Stimulated activated CD4-positive, alpha-beta T cell treated with anti-CD3 and anti-CD28 coated beads, Interleukin-4, amount 100 ng/mL, for 24 hours (primary cell): ENCODE measurements at places on chromosomes 11 and 22.

DNA sequence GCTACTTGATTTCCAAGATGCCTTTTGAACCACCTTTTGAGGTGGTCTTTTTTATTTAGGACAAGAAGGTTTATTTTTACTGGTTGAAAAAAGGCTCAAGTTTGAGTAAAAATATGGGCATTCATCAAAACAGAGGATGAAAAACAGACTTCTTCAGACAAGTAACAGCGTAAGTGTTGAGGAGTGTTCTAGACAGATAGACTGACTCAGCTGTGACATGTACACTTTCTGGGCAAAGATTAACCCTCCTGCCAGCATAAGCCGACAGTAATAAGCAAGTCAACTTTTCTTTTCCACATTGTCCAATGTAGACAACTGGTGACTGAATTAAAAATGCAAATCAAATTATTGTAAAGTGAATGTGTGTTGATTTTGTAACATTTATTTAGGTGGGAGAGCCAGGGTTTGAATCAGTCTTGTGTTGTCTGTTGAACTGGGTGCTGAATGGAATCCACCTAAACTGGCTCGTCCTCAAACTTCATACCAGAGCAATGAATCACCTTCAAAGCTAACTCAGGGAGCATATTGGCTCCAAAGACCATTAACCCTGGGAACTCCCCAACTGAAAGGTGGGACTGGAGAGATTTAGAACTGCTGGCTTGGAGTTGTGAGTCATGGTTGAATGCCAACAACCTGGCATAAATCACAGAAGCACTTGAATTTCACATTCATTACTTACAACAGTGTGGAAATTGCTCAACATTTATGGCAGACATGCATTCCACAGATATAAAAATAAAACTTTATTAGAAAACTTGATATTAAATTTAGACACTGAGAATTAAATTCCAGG, 377.0 kb downstream of the ETS1 start:
- DNase-seq = no peak

- DNase-seq = no peak
Observed at GRCh38 chr11:48105096-48105990, 111.3 kb upstream of the OR4B1 start.

- no peak for DNase-seq
Observed at GRCh38 chr11:47099214-47099917, 77.3 kb downstream of the ARFGAP2 start.

DNA sequence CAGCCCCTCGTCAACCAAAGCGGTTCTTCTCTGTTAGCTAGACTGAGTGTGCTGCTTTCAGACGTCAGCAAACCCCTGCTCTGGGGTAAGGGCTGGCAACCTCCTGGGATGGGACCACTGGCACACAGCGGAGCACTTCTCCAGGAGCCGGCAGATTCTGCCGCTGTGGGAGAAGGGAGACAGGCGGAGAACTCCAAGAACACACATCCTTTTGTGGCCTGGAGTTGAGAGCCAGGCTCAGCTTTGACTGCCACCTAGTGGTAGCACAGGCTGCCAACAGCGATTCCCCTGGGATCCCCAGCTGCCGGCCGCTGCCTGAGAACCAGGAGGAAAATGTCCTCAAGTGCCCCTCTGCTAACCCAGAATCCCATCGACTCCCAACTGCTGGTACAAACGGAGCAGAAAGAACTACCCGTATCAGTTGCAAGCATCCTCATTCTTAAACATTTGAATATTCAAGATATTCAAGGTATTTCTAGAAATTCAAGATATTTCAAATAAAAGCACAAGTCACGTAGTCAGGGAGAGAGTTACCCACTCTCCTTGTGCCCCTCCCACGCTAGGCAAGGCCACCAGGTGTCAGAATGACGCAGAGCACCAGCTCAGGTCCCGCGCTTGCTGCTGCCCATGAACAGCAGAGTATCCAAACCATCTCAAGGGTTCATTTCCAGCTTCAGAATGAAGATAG, 4.9 kb downstream of the LTO1 start:
- DNase-seq = peak; percentile 67

GRCh38 chr11:47470671-47471070, 21.7 kb upstream of the RAPSN start:
- no peak for DNase-seq

GRCh38 chr22:49203859-49204598, 623.6 kb downstream of the BRD1 start:
- no peak for DNase-seq

DNA sequence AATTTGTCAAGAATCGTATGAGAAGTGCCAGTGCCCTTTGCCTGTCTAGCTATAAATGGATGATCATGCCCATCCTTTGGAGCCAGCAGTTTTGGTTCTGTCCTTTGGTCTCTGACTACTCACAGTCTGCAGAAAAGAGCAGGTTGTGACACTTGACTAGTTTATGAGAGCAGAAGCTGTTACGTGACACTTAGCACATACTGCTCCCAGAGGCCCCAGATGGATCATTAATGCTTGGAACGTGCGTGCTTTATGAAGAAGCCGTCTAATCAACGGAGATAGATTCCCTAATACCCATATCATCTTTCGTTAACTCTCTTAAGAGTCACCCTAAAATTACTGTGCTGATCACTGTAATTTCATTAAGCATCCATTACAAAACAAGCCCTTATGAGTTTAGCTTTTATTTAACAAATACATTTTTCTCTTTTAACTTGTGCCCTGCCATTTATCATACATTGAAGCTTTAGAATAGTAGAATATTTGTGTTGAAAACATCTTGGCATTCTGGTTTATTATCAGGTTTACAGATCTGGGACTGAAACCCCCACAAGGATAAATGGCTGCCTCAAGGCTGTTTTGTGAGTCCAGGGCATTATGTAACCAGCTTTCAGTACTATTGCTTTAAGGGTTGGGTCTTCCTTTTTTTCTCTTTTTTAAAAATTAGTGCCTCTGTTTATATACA, 47.0 kb upstream of the ADORA2A start:
- no peak for DNase-seq

- DNase-seq = no peak
Observed at GRCh38 chr11:134026655-134027343, 42.1 kb upstream of the JAM3 start.

- no peak for DNase-seq
Observed at GRCh38 chr11:47495011-47495855, 46.3 kb upstream of the RAPSN start.

GRCh38 chr22:31952472-31952871, 8.1 kb downstream of the YWHAH start:
- no peak for DNase-seq

- peak; percentile 48 for DNase-seq
Observed at GRCh38 chr22:41842996-41843970, 10.4 kb downstream of the SREBF2 start.

DNA sequence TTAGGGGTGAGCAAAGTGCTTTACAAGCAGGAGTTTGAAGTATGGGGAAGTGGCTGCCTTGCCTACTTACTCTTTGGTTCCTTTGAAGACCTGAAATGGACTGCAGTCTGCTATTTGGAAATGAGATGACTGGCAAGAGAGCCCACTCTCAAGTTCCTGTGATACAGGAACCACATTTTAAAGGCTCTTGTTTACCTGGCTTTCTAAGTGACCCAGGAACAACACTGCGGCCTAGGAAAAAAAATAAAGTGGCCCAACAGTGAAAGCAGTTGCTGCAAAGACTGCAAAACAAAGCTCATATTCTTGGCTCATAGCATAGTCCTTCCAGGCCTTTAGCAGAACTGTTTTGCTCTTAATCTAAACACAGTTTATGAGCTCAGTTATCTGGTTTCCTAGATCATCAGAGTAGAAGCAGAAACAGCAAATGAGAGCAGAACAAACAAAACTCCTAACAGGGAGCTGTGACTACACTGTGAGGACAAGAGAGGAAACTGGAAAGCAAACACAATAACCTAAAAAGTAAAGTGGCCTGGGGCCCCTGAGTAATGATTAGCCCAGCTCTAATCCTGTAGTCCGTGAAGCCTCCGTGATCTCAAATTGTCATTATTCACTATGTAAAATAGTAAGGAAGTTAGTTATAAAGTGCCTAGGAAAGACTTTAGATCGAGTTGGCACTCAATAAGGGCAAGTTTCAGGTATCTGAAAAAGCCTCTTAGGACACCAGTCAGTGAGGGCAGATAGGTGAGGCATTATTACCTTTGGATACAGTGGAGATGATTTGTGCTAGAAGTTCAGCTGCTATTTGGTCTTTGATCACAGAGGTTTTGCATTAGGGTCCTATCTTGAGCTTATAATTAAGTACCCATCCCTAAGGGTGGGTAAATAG, 11.5 kb downstream of the CCDC117 start:
- no peak for DNase-seq

DNA sequence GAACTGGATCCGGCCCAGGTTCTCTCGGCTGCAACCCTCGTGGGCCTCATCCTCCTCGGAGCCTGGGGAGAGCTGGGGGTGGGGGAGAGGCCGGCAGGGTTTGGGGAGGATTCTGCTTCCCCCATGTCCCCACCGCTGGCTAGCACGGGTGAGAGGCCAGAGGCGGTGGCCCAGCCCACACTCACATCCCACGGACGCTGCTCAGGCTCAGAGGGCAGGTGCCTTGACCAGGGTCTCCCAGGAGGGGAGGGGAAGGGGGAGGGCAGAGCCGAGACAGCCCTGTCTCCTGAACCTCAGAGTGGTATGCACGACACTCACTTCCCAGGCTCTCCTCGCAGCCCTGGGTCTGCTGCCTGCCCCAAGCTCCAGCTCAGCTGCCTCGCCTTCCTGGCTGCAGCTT, 19.6 kb downstream of the LRRC10B start:
- DNase-seq = no peak

DNA sequence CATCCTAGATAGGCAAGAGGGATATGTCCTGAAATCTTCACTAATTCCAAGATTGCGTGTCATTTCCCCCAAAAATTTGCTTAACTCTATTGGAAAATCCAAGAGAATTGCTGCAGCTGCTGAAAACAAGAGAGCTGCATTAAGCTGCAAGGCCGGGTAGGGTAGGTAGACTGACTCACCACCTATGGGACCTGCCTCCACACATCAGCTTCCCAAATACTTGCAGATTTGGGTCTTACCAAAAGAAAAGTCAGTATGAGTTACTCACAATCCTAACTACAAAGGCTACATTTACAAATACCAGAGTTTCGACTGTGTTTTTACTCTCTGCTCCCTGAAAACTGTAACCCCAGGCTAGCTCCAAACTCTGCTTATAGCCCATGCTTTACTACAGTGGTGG, 142.5 kb upstream of the TEAD1 start:
- DNase-seq = no peak

DNA sequence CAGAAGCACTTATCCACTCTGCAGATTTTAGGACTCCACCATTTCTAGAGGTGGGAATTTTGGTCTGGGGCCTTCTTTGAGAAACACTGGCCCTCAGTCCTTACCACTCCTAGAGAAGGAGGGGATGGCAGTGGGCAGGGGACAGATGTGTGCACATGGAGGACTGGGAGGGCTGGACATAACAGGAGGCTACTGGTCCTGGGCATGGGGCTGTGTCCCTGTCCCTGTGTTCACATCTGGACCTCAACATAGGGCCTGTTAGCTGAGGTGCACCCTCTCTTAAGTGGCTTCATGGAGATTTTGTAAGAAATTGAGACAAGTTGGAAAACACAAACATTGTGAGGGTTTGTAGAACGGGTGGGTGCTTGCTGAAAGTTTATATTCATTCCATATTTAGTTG, 103.4 kb downstream of the ATXN10 start:
- no peak for DNase-seq

DNA sequence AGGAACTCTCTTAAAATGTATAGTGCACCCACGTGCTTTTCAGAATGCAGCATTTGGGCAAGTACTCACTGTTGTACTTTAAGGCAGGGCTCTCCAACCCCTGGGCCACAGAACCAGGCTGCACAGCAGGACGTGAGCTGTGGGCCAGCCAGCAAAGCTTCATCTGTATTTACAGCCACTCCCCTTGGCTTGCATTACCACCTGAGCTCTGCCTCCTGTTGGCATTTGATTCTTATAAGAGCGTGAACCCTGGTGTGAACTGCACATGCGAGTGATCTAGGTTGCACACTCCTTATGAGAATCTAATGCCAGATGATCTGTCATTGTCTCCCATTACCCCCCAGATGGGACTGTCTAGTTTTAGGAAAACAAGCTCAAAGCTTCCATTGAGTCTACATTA, 3.0 kb downstream of the C11orf58 start:
- DNase-seq = no peak

- no peak for DNase-seq
Observed at GRCh38 chr22:37830093-37830842, 7.1 kb downstream of the GALR3 start.

- DNase-seq = no peak
Observed at GRCh38 chr11:67495234-67496005, 9.7 kb downstream of the PITPNM1 start.

DNA sequence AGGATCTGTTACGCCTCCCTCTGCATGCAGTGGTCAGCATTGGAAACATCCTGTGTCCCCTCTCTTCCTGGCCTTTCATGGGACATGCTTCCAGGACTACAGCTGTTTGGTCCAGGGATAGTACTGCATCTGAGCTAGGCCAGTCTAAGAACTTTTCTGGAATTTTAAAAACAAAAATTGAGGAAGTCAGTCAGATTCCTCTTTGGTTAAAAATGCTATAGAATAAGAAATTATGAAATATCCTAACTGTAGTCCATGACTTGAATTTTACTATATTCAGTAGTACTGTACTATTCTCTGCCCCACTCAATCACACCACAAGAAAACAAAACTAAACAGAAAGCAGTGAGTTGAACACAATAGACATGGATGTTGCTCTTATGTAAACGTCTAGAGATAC, 201.0 kb upstream of the CADM1 start:
- DNase-seq = no peak

- no peak for DNase-seq
Observed at GRCh38 chr11:128728767-128729587, 35.1 kb downstream of the FLI1 start.

DNA sequence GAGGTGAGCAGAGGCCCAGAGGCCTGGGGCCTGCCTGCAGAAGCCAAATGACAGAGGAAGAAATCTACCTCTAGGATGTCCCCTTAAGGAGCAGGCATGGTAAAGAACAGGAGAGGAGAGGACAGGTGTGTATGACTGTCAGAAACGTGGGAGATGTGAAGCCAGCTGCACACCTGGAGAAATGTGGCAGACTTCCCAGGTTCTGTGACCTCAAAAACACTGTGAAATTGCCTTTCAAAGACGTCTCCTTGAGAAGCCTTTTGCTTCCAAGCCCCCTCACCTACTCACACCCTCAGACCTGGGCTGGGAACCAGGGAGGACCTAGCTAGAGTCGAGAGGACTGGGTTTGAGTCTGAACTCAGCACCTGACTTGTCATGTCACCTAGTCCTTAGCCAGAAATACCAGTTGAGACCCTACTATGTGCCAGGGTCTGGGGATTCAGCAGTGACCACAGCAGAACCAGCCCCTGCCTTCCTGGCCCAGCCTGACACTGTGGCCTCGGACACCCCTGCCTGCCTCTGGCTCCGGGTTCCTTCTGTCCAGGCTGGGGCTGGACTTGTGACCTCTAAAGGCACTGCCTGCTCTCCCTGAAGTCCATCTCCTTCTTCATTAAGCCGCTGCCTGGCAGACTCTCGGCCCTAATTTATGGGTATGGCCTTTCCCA, 5.6 kb downstream of the TPBGL start:
- DNase-seq = no peak
